ENCODE measurements at places on chromosomes 6 and 20. TPM values are rescaled to one million over a fixed set of nuclear protein-coding genes. Genes with fewer than 3 reads are reported as not detected.

The NKAIN2 gene
- polyA plus RNA-seq, result 1.1 TPM

The NRN1 gene
- polyA plus RNA-seq, result 5.7 TPM

The RNF144B gene
- polyA plus RNA-seq, result 6.3 TPM

- no peak overlapping the region for H3K27ac ChIP-seq
- no peak for DNase-seq
- no peaks in the 10 kb centered on the region for H3K36me3 ChIP-seq
- peak overlapping the region; percentile 29 for H3K4me3 ChIP-seq
- no peaks in the 10 kb centered on the region for H3K27me3 ChIP-seq
- H3K4me1 ChIP-seq, result no peaks in the 10 kb centered on the region
Measured at GRCh38 chr6:14783594-14783993, 462.3 kb upstream of the JARID2 start.

GRCh38 chr6:84017709-84018452 lies 15.7 kb upstream of the MRAP2 start:
- no peak overlapping the region for H3K27ac ChIP-seq
- H3K4me3 ChIP-seq, result no peak overlapping the region

GRCh38 chr6:168374051-168374502 lies 54.5 kb upstream of the DACT2 start:
- H3K36me3 ChIP-seq, result no peaks in the 10 kb centered on the region
- H3K4me3 ChIP-seq, result no peak overlapping the region
- H3K4me1 ChIP-seq, result peaks cover 6% of the 10 kb centered on the region
- DNase-seq, result no peak
- no peaks in the 10 kb centered on the region for H3K27me3 ChIP-seq
- H3K27ac ChIP-seq, result no peak overlapping the region

- H3K4me1 ChIP-seq, result peaks cover 12% of the 10 kb centered on the region
- H3K27ac ChIP-seq, result no peak overlapping the region
- DNase-seq, result no peak
- H3K27me3 ChIP-seq, result no peaks in the 10 kb centered on the region
Measured at GRCh38 chr6:125989631-125990030, 3.3 kb downstream of the TRMT11 start.

DNA sequence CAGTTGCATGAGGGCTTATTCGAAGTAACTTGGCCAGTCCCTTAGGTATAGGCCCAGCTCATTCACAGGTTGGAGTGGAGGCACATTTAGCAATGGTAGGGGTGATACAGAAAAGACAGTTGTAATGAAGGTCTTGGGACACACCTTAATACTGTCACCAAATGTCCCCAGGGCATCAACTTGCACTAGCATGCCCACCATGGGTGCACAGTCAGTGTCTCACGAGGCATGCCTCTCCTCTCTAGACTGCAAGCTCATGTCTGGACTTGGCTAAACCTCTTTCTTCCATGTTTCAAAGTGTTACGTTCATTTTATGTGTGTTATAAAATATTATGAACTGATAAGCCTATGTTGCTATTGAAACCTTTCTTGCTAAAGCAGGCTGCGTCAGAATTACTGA lies 124.0 kb upstream of the ECI2 start:
- no peaks in the 10 kb centered on the region for H3K27me3 ChIP-seq
- no peak overlapping the region for H3K4me3 ChIP-seq
- no peak for DNase-seq
- H3K36me3 ChIP-seq, result no peaks in the 10 kb centered on the region
- H3K4me1 ChIP-seq, result no peaks in the 10 kb centered on the region

DNA sequence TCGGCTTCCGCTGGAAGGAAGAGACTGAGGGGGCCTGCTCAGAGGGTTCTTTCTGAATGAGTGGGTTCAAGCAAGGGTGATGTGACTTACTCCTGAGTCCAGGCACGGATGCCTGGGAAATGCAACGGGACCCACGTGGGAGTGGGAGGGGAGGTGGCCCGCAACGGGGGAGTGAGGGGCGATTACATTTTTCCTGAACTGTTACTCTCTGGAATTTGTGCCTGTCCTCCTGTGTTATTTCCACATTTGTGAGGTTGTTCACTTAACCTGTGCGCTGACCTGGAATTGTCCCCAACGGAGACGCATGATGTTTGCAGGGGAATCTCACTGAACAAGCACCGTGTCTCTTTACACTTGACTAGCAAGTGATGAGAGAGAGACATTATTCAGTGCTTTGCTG lies 209.4 kb downstream of the CDH4 start:
- no peaks in the 10 kb centered on the region for H3K27me3 ChIP-seq
- no peak overlapping the region for H3K4me3 ChIP-seq
- H3K4me1 ChIP-seq, result no peaks in the 10 kb centered on the region
- no peak overlapping the region for H3K27ac ChIP-seq
- no peak for DNase-seq
- H3K36me3 ChIP-seq, result no peaks in the 10 kb centered on the region

- DNase-seq, result no peak
- no peaks in the 10 kb centered on the region for H3K4me1 ChIP-seq
- H3K36me3 ChIP-seq, result no peaks in the 10 kb centered on the region
- no peak overlapping the region for H3K4me3 ChIP-seq
Measured at GRCh38 chr6:56944661-56945060, 10.2 kb upstream of the BEND6 start.

Data from testis (tissue), 5 donors.